ENCODE measurements at places on chromosomes 7 and 10.

DNA sequence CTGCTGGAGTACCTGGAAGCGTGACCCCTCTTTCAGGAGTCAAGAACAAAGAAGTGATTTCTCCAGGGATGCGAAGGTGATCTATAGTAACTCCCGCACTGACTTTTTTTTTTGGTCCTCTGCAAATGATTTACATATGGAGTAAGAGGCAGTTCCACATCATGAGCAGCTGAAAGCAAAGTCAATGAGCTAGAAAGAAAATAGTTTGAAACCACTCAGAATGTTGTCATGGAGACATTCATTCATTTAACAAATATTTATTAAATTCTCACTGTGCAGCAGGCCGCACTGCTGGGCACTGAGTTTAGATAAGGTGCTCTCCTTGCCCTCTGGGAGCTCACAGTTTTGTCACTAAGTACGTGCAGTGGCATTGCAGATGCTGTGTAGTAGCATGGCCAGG, 206.7 kb downstream of the CAMK1D start:
- no peak for DNase-seq

DNA sequence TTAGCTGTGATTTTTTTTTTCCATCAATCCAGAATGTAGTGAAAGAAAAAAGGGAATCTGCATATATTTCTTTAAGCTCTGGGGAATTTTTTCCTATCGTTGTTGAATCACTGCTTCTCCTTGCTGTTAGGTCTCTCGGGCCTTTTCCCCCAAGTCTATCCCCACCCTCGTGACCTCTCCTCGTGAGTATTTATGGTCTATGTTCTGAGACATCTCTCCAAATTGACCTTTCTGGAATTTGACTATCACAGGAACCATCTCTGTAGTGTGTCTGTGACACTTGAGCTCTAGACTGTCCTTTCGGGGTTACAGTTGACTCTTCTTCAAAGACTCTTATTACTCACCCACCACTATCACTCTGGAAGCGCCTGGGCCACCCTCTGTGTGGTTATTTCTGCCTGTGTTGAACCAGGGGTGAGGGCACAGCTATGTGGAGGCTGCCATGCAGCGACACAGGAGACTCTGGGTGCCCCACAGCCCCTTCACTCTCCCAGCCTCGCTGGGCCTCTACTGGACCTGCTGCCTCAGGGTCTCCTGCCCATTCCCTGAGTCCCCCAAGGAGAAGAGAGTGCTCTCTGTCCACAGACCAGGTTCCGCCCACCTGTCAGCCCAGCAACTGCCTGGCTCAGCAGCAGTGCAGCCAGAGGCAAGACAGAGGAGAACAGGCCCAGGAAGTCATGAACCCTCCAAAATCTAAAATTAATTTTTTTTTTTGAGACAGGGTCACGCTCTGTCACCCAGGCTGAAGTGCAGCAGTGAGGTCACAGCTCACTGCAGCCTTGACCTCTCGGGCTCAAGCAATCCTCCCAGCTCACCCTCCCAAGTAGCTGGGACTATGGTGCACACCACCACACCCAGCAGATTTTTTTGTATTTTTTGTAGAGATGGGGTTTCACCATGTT, 45.7 kb upstream of the PTPRN2 start:
- DNase-seq: no peak

GRCh38 chr7:11345621-11346020, 371.9 kb downstream of the PHF14 start:
- DNase-seq: no peak

GRCh38 chr10:80064120-80064886, 14.2 kb upstream of the TMEM254 start:
- DNase-seq: no peak

DNA sequence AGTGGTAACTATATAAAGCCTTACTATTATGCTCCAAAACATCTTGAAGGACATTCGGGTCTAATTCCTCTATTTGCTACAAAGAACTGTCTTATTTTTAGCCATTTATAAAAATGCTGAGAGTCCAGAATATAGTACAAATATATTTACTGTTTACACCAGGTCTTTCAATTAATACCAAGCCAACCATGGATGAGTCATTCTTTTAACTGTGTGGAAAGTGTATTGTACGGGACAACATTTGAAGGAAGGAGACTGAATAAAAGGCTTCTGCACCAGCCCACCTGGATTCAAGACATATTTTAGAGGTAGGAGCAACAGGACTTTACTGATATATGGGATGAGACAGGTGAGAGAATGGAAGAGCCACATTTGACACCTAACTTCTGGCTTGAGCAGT, 35.4 kb downstream of the MASTL start:
- DNase-seq: no peak

- DNase-seq: no peak
Observed at GRCh38 chr7:123598657-123599056, 3.0 kb upstream of the ASB15 start.

- no peak for DNase-seq
Observed at GRCh38 chr10:92844746-92845145, 3.6 kb upstream of the EXOC6 start.

- DNase-seq: no peak
Observed at GRCh38 chr10:93369588-93370164, 112.5 kb downstream of the MYOF start.

DNA sequence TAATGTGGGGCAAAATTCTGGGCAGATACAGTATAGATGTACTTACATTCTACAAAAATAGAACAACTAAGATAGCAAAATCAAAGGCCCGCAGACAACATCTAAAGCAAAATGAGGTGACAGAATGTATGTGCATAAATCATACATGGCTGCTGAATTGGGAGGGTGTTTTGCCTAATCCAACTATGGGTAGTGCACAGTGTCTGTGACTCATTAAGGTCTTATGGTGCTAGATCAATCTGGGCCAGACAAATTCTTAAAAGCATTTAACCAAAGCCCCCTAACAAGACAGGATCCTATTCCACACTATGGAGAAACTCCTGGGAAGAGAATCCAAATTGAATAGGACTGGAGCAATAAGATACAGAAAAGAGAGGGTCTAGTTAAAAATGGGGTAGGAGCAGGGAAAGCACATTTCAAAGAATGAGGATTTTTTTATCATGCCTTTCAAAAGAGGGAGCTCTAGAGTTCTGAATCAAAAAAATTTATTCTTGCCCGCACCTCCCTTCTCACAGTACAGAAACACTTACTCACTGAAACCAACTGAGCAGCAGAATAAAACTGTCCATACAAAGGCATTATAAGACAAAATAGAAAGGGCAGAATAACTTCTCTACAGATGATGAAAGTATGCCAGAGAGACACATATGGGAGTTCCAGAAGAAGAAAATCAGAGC, 181.3 kb downstream of the RNLS start:
- DNase-seq: no peak

GRCh38 chr7:72445580-72445979, 33.4 kb upstream of the CALN1 start:
- no peak for DNase-seq

DNA sequence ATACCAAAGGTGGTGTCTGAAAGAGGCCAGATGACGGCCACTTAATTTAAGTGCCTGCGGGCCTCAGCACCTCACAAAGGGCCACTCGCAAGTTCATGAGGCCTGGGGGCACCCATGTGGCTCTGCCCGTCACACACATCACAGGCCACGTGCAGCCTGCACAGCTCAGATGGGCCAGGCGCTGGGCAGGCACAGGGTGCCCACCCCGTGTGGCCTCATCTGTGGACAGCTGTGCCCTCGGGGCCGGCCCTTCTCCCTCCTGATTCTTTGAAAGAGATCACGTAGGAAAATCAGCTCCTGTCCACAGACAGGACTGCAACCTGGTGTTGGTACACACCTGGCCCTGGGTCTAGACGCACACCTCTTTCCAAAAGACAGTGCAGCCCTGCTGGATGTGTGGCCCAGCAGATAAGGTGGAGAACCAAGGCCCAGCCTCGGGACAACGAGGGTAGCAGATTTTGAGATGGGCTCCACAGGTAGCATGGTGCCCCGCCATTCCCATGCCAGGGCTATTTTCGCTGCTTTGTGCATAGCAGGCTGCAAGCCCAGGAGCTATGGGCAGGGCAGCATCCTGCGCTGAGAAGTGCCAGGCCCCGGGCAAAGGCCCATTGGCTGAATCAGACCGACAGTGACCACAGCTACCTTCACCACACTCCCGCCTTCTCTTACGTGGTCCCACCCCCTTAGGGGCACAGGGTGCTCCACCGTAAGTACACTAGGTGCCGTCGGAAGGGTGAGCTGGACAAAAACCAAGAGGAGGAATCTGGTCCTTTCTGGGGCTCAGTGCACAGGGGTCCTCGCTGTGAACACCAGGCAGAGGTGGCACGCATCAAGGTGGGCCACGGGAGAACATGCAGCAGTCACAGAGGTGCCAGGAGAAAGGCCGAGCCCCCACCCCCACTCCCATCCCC, 124.5 kb downstream of the EBF3 start:
- DNase-seq: no peak

DNA sequence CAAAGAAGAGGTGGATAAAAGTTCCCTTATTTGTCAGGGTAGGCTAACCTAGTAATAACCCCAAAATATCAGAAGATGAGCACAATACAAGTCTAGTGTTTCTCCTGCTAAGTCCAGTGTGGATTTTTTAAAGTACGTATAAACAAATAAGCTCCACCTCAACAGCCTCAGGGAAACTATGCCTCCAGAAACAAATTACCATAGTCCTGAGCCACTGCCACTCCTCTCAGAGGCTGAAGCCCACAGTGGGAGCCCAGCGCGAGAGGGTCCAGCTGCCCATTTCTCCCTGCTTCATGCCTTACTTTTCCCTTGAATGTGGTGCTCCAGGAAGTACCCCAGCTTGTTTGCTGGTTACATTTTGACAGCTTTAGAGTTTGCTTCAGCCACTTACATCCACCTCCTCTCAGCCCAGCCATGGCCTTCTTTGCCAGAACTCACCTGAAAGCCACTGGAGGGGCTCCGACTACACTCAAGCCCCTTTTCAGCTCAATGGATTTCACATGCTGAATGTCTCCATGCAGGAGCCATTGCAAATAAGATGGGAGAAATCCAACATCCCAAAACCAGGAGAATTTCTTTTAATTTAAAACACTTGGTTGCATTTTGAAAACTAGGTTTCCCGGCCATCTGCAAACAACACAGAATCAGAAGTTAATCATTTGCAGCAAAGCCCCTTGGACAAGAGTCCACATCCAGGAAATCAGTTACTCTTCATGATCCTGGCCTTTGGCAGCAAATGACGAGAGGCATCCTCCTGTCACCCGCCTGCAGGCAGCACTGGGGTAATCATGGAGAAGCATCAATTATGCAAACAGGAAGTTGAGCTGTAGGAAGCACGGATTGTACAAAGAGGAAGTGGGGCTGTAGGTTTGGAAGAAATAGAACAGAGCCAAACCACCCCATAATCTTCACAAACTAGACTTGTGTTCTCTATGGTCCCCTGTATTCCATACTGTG, 138.1 kb downstream of the HERPUD2 start:
- DNase-seq: no peak

GRCh38 chr10:25125201-25125611, 49.6 kb upstream of the GPR158 start:
- no peak for DNase-seq
